Cerebellum (tissue), 4 donors: ENCODE measurements at places on chromosomes 1 and 21.

DNA sequence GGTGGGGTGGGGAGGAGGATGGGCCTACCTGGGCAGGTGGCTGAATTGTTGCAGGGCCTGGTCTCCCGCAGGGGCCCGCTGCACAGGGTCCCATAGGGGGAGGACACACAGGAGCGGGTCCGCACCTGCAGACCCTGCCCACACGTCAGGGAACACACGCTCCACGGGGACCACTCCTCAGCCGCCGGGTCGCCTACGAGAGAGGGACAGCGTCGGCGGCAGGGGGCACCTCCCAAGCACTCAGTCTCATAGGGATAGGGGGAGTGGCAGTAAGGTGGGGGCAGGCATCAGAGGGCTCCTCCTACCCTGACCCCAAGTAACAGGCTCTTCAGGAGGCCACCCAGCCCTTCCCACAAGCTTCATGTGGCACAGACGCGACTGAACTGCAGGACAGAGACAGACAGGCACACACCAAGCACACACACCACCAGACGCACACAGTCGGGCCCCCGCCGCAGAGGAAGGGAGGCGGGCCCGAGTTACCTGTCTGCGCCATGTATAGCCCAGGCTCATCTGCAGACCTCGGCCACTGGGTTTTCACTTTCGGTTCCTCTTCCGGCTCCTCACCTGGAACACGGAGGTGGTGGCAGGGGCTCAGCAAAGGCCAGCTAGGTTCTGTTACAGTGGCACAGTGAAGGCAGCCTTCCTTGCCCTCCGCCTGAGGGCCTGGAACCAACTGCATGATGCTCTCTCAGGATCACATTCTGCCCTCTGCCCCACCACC is 19.8 kb downstream of the ADGRB2 start:
- DNase-seq, result no peak

- no peak for DNase-seq
These were observed 13.9 kb downstream of the DLGAP3 start for GRCh38 chr1:34915521-34915920.

- DNase-seq, result no peak
These were observed 796.3 kb downstream of the LRRIQ3 start for GRCh38 chr1:73401666-73402065.

DNA sequence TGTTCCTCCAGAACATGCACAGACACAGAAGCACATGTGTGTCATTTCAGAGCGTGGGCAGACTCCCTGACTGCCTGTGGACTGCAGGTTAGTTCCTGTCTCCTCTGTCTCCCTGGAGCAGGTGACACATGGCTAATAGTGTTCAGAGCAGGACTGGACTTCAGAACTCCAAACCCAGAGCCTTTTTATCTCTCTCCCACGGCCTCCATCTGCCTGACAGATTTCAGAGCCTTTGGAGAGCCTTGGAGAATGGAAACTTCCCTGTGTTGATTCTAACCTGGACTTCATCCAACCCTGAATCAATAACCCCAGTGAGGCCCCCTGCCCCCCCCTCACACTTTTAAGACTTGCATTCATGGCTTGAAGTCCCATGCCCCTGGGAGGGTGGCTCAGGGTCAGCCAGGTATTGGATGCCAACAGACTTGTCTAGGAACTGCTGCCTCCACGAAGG is 44.4 kb downstream of the C1orf198 start:
- DNase-seq, result no peak
